ENCODE measurements at places on chromosomes 11 and 22.

- peak; percentile 91 for DNase-seq
Observed at GRCh38 chr11:833114-833791, 501 bp downstream of the CD151 start.

DNA sequence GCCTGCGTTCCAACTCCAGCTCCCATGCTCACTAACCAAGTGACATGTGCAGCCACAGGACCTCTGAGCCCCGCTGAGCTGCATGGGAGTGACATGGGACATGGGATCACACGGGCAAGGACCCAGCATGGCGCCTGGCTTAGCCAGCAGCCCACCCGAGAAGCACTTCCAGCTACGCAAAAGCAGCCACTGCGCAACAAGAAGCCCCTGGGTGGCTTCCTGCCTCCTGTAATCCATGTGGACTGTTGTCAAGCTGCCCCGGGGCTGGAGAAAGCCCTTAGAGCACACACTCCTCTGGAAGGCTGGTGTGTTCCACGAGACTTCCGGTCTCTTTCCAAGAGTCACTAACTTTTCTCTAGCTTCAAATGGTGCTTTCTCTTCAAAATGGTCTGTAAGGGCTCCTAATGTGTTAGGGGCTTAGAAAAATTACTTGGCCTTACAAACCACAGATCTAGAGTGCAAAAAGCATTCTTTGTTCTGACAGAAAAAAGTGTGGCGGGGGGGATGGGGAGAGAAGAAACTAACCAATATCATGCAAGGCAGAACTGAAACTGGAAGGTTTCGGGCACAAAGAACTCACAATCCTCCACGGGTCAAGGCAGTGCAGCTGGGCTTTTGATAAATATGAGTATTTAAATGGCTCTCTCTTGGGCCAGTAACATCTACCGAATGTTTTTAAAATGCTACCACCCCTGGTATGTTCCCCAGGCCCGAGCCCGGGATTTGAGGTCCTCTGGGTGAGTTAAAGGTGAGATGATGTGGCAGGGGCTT is 5.5 kb downstream of the C11orf24 start:
- DNase-seq: no peak

GRCh38 chr22:43077121-43077877 is 11.9 kb downstream of the TTLL1 start:
- DNase-seq: peak; percentile 19

GRCh38 chr22:38973289-38974169 is 8.6 kb upstream of the APOBEC3B start:
- DNase-seq: peak; percentile 62

DNA sequence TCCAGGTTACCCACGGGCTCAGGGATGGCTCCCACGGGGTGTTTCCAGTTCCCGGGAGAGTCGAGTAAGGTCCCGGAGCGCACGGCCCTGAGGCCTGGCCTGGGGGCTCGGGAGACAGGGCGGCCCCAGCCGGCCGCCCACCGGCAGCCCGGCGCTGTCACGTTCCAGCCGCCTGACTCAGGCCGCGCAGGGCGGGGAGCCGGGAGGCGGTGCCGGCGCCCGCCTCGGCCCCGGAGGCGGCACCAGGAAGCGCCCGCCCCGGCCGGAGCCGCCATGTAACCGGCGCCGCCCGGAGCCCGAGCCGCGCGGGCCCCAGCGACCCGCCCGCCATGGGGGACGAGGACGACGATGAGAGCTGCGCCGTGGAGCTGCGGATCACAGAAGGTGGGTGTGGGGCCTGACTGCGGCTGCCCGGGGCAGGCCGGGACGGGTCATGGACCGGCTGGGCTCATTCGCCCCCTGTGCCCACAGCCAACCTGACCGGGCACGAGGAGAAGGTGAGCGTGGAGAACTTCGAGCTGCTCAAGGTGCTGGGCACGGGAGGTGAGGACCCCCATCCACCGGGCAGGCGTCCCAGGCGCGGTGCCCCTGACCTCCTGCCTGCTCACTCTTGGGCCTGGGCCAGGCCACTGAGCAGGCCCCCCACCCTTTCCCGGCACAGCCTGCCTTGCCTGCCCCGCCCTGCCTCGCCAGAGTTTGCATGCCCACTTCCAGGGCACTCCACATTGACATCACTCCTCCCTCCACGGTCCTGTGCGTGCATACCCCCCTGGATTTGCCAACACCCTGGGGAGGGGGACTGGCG is at the start of gene RPS6KA4:
Gene RPS6KA4, plus strand, starts transcription at position 256 of the 805 bp plus-strand sequence. Its CDS starts 74 bp downstream, at position 330.
- DNase-seq: peak; percentile 73

GRCh38 chr11:117435326-117435725 is 107.7 kb downstream of the CEP164 start:
- no peak for DNase-seq

DNA sequence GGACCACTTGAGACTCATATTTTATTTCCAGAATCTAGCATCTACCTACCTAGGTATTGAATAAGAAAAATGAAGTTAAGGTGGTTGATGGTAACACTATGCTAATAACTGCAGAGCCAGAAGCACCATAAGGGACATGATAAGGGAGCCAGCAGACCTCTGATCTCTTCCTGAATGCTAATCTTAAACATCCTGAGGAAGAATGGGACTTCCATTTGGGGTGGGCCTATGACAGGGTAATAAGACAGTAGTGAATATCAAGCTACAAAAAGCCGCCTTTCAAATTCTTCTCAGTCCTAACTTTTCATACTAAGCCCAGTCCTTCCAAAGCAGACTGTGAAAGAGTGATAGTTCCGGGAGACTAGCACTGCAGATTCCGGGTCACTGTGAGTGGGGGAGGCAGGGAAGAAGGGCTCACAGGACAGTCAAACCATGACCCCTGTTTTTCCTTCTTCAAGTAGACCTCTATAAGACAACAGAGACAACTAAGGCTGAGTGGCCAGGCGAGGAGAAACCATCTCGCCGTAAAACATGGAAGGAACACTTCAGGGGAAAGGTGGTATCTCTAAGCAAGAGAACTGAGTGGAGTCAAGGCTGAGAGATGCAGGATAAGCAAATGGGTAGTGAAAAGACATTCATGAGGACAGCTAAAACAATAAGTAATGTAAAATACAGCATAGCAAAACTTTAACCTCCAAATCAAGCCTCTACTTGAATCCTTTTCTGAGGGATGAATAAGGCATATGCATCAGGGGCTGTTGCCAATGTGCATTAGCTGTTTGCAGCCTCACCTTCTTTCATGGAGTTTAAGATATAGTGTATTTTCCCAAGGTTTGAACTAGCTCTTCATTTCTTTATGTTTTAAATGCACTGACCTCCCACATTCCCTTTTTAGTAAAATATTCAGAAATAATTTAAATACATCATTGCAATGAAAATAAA is 2.1 kb downstream of the HBB start:
- DNase-seq: no peak

- DNase-seq: no peak
Observed at GRCh38 chr11:35794333-35794732, 131.8 kb downstream of the TRIM44 start.

DNA sequence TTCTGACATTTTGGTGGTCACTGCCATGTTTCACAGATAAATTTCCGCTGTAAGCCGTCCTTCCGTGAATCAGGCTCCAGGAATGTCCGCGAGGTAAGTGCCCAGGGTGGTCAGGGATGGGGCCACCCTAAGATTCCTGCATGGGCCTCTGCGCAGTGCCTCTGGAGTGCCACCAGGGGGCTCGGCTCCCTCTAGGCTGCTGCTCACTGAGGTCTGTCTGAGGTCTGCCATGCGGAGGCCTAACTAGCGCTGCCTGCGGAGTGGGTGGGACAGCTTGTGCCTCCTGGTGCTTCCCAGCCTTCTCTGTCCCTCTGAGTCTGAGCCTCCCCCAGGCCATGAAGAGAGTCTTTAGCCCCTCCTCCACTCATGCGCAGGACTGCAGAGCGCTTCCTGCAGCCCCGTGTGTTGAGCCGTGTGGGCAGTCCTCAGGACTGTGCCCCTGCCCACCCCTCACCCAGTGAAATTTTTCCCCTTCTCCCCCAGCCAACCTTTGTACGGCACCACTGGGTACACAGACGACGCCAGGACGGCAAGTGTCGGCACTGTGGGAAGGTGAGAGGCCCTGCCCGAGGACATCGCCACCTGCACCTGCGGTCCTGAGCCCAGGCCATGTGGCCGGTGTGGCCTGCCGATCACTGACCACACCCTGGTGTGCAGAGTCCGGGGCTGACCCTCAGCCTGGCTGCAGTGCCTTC is 11.9 kb upstream of the MDK start:
- DNase-seq: peak; percentile 78

DNA sequence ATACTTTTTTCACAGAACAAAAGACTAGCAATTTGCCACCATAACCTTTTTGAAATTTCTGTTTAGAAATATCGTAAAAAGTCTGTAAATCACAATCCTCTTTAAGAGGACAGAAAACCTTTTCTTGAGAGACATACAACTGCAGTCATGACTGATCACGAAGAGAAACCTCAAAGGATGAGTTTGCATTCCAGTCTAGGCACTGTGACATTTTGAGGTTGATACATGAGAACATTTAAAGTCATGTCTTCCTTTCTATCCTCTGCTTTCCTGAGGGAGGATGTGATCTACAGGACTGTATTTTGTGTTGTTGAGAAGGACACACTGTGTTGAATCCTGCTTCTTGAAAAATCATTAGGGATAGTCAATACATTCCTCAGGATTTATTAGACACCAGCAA is 476.7 kb upstream of the CCDC179 start:
- DNase-seq: no peak

DNA sequence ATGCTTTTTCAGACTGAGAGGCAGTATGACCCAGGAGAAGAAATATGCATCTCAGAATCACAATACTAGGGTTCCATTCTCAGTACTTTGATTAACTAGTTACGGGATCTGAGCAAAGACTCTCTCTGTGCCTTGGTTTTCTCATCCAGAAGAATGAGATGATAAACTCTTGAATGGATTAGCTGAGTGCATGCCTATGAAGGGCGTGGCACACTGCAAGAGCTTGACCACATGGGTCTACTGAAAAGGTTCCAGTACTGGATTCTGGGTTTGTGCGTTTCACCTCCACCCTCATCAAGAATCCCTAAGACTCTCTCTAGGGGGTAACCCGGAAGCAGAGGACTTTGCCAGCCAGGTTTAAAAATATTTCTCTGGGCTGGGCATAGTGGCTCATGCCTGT is 25.6 kb downstream of the PGA5 start:
- no peak for DNase-seq

DNA sequence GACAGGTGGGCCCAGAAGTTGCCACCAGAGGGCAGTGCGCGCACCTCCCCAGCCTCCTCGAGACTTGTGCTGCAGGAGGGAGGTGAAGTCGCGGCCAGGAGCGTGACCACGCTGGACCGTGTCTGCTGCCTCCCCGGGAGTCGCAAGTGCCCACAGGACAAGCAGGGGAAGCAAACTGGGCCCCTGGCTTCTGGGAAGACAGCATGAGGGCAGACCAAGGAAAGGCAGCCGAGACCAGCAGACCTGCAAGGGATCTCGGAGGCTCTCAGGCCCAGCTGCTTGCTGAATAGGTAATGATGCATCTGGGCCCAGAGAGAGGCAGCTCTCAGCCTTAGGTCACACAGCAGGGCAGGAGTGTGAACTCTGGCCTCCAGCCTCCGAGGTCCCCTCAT is 17.0 kb upstream of the IL2RB start:
- peak; percentile 89 for DNase-seq

GRCh38 chr11:118312328-118312727 is 7.8 kb downstream of the CD3E start:
- no peak for DNase-seq

GRCh38 chr11:102763440-102763839 is 17.0 kb downstream of the MMP10 start:
- no peak for DNase-seq

DNA sequence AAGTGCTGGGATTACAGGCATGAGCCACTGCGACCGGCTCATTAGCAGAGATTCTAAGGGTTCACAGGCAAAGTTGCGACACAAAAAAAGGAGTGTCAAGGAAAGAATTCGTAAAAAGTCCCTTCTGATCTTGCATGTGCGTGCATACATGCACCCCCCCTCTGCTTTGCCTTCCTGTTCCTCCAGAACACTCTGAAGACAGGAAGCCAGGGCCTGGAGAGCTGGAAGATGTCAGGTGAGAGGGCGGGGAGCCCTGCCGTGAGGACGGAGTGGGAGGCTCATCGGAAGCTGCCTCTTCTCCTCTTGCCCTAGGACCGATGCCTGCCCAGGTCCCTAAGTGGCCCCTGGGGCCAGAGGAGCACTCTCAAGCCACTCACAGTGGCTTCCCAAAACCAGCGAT is 89.1 kb downstream of the LARGE1 start:
- no peak for DNase-seq

- no peak for DNase-seq
Observed at GRCh38 chr11:9905960-9906791, 242.3 kb downstream of the SWAP70 start.

GRCh38 chr11:55572548-55572947 is 620 bp downstream of the OR4C16 start:
- DNase-seq: no peak

DNA sequence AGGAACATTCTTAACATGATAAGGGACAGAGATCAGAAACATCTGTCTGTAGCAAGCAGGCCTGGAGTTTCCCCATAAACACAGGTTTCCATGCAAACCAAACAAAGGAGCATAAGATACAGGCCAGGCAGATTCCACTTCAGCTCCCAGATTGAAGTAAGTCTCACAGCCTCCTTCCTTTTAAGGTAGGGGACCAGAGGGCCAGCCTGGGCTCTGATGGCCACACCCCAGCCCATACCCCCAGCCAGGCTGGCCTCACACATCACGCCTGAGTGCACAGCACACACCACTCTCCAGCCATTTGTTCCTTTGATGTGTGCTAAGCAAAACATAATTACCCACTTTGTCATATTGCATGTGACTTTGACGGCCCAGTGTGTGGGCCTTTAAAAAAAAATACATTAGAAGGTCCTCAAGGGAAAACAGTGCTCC is 518.7 kb downstream of the NTM start:
- peak; percentile 78 for DNase-seq

- peak; percentile 33 for DNase-seq
Observed at GRCh38 chr11:95625164-95625900, 164.2 kb downstream of the FAM76B start.

DNA sequence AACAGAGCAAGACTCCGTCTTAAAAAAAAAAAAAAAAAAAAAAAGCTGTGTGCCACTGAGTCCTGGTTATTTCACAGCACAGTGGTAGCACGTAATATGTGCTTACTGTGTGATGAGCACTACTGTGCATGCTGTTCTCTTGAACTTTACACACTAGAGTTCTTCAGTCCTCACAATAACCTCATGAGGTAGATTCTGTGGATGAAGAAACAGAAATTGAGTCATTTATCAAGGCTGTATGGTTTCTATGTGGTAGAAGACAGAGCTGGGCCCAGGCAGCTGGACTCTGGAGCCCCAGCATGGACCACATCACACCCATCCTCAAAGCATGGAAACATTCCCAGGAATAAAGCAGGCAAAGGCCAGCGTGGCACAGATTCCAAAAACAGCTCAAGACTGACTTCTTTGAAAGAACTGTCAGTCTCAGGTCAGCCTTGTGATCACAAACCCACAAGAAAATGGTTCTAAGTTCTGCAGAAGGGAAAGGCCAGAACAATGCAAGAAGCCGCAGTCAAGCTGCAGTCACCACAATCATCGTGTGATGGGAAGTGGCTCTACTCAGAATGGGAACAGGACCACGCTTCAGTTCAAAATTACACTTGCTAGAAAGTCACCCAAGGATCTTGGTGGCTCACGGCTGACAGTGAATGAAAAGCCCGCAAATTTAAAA is 49.5 kb downstream of the MICAL3 start:
- DNase-seq: no peak

Measured in retina (tissue), 1 donor.